ENCODE measurements at places on chromosomes 1 and 21. TPM values are rescaled to one million over a fixed set of nuclear protein-coding genes. Genes with fewer than 3 reads are reported as not detected.

The ETV3L gene
- not detected for total RNA-seq

DNA sequence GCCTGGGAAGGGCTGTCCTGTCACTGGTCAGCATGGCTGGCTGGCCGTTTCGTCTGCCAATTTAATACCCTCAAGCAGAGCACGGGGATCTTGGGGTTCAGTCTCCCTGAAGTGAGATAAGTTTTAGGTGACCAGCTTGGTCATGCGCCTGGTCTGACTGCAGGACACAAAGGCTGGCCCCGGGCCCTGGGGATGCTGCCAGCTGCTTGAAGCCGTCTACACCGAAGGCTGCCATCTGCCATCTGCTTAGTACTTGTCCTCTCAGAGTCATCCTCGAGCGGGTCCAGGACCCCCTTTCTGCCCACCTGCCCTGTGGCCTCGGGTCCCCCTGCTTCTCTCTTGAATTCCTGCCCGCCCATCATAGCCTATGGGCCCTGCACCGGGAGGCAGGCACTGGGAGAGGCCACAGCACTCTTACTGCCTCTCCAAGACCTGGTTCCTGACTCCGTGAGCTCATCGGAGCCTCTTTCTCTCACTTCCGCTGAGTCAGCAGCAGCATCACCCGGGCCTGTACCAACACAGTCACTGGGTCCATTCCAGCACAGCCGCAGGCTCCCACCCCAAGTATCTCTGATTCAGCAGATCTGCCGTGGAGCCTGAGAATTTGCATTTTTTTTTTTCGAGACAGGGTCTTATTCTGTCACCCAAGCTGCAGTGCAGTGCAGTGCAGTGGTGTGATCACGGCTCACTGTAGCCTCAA is 7.0 kb downstream of the FBLIM1 start:
- H3K27me3 ChIP-seq: no peaks in the 10 kb centered on the region
- H3K27ac ChIP-seq: peak overlapping the region; percentile 77
- H3K36me3 ChIP-seq: peaks cover 2% of the 10 kb centered on the region

The LDLRAP1 gene
- total RNA-seq: 25.6 TPM

- no peak overlapping the region for H3K4me3 ChIP-seq
- H3K27ac ChIP-seq: no peak overlapping the region
These were observed 264.1 kb downstream of the AKT3 start for GRCh38 chr1:243585982-243586381.
